Inflammatory macrophage treated with lipopolysaccharide for 4 hours (primary cell): ENCODE measurements at places on chromosomes 16 and 17.

DNA sequence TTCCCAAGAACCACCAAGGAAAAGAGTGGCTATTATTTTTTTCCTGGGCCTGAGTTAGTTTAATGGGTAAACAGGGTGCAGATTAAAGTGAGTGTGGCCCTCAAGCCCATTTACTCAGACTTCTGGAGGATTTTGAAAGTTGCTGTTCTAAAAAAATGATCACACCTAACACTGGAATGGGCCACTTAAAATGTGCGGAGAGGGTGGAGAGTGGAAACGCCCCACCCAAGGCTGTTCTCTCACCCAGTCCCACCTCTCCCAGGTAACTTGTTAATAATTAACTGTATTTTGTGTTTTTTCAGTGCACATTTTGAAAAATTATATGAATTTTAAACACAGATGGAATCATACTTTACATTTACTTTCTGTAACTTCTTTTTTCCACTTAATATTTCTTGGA lies 5.4 kb downstream of the HIRIP3 start:
- DNase-seq, result no peak

DNA sequence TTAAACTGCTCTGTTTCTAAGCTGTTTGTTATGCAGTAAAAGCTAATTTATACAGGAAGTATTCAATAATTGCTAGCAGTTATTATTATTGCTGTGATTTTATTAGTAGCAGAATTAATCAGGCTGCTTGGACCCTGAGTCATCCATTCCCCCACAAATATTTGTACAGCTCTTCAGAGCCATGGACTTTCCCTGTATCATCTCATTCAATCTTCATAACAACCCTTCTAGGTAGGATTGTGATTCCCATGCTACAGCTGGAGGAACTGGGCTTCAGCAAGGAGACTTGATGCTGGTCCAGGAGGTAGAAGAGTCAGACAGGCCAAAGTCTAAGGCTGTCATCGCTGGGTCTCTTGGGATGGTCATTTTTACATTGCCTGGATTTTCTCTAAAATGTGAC lies 208.3 kb downstream of the C16orf95 start:
- DNase-seq, result no peak

DNA sequence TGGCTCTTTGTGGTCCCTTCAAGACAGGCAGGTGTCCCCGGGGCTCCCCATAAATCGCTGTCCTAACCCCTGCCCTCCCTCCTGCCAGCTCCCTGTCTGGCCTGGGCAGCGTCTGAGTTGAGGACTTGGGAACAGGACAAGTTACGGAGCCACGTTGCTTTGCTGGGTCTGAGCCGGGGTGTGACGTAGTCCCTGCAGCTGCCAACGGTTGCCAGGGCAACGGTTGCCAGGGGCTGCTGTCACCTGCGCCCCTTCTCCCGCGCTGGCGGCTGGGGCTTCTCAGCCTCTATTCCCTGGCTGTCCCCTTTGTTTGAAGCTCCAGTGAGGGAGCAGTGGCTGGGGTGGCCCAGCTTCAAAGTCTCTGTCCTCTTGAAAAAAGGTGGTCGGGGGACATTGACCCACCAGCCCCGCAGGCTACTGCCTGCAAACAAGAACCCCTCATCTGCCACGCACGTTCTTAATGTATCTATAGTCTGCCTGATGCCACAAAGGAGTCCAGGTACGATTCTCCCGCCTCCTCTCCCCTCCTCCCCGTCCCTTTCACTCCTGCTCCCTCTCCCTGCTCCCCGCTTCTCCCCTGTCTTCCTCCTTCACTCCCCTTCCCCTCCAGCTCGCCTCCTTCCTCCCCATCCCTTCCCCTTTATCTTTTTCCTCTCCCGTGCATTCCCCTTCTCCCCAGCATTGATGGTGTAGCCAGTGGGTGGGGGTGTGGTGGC lies 10.9 kb downstream of the ADGRG1 start:
- DNase-seq, result no peak

GRCh38 chr17:4994081-4994595 lies 3.2 kb downstream of the INCA1 start:
- DNase-seq, result no peak

DNA sequence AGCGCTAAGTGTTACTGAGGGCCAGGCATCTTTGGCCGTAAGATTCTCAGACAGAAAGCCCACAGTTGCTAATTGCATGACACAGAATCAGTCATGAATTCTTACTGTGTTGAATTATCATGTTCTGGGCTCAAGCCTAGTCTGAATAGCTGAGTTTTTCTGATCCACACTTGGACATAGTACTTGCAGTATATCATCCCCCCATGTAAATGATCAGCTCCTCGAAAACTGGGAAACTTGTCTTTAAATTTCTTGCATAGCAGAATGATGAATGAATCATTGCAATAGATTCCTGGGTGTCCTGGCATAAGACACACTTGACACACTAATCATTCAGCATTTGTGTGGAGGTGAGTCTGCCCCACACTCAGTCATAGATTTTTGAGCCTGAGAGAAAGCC lies 2.2 kb downstream of the MLYCD start:
- DNase-seq, result no peak

DNA sequence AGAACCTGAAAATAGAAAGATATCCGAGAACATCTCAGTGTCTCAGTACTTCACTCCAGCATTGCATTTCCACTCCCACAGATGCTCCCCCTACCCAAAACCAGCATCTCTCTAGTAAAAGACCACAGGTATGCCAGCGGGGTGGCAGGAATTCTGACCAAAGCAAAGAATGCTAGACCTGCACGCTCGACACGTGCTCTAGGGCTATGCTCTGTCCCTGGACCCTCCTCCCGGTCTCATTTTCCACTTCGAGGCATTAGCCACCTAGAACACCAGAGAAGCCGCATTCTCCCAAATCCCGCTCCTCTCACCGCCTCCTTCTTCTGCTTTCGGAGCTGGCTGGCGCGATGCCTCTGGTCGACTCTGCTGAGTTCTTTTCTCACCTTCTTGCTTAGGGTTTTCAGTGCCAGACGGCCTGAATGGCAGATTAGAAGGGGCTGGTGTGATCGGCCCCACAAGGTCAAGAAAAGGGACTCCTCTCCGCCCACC lies 487 bp downstream of the TSR1 start:
- no peak for DNase-seq

DNA sequence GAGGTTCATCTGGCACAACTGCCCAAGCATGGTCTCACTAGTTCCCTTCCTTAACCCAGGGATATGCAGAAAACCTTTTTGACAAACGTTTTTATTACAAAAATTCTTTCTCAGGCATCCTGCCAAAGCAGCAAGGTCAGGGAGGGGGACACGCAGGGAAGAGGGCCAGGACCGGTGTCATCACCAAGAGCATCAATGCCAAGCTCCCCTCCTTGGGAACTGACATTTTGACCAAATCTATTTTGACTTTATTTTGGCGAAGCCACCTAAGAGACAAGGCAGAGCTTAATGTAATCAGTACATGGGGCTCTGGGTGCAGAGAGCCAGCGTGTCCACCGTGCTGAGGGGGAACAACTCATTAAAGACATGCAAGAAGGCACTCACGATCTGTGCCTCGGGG lies 265.2 kb downstream of the CBLN1 start:
- no peak for DNase-seq

GRCh38 chr16:2767891-2768290 lies 9.2 kb downstream of the ELOB start:
- no peak for DNase-seq

DNA sequence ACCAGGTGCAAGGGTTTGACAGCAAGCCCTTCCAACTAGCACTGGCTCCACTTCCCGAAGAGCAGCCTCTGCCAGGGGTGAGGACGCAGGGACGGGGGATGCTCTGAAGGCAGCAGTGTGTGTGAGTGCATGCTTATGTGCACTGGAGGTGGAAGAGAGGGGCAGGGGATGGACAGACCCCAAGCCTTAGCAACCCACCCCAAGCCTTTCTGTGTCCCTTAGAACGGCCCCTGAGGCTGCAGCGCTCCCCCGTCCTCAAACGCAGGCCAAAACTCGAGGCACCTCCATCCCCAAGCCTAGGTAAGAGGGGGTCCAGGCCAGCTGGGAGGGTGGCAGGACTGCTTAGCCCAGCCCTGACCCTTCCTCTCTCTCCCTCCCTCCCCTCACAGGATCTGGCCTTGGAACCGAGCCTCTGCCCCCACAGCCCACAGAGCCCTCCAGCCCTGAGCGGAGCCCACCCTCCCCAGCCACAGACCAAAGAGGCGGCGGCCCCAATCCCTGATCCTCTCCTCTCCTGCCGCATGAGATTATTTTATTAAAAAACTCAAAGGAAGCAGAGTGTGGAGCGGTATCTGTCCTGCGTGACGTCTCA lies 2.9 kb downstream of the ACD start:
- no peak for DNase-seq

DNA sequence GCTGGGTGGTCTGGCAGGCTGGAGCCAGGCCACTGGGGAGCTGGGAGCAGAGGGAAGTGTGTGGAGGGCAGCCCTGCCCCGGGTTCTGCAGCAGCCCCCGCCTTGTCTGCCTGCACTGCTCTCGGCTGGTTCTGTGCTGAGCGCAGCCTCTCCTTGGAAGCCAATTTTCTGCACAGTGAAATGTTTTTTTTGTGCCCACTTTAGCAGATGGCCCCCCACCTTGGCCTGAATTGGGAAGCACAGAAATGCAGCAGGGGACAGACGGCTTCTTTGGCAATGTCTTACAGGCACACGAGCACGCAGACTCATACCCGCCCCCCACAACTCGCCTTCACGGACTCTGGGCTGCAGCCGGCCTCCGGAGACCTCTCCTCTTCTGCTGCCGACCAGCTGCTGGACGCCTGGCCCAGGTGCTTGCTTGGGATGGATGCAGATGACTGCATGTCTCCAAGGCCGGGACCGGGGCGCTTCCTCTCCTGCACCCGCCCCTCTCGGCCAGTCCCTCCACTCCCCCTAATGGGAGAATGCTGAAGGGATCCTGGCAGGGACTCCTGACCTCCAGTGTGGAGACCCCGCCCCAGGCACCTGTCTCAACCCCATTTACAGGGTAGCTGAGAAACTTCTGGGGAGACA lies 14.8 kb downstream of the NPTX1 start:
- DNase-seq, result no peak

DNA sequence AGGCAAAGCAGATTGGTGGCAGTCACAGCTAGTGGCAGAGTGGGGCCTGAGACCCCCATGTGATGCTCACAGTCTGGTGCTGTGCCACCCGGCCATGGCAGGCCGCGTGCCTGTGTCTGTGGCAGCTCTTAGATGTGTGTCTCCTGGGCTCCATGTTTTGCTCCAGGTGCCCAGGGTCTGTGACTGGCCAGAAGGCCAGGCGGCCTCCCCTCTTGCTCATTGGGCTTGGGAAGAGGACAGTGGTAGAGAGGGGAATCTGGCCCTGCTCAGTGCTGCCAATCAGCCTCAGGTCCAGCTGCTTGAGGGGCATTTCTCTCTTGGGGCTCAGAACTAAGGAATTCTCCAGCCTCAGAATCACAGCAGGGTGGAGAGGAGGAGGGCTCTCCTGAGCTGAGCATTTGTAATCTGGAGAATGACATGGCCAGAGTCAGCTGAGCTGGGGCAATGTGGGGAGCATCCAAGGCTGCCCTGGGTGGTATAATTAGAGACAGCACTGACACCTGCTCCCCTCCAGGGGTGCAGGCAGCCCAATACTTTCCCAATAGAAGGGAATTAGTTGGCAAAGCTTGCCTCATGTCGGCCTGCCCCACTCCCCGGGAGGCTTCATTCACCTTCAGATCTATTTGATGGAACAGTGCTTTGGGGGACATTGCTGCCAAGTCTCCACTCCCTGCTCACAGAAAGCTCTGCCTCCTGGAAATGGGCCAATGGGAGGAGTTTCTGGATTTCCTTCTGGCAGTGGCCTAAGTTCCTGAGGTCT lies 2.7 kb upstream of the LASP1NB start:
- peak; percentile 15 for DNase-seq

DNA sequence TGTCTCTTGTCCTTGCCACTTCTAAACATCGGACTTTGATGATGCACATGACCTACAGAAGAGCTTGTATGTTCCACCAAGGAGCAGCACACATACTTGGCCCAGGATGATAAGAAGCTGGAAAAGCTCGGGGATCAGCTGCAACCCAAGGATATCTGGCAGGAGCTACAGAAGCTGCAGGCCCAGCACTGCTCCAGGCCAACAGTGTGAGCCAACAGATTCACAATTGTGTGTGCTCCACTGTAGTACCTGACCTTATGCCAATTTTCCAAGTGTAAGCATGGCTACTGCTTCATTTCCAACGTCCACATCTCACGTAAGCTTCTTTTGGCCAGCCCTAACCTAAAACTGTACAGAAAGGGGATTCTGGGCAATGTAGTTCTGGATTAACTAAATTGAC lies 83.4 kb downstream of the COX10 start:
- DNase-seq, result no peak

DNA sequence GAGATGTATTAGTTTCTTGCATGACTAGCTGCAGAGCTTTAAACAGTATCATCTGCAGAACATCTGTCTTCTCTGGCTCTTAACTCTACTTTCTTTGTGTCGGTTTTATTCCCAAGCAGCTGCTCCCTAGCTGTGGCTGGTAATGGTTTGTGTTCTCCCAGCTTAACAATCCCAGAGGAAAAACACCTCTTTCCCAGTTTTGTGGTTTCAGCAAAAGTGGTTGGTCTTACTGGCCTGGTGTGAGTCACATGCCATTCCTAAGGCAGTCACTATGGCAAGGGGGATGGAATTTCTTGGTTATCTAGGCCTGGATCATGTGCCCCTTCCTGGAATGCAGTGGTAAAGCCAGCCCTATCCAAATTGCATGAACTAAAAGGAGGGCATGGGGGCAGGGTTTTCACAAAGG lies 27.5 kb downstream of the OMG start:
- no peak for DNase-seq

GRCh38 chr16:10579965-10580882 lies at the start of gene EMP2:
EMP2 (minus strand) TSS chr16:10580598; CDS start chr16:10547617, 32,981 bp downstream.
- DNase-seq, result peak; percentile 32

DNA sequence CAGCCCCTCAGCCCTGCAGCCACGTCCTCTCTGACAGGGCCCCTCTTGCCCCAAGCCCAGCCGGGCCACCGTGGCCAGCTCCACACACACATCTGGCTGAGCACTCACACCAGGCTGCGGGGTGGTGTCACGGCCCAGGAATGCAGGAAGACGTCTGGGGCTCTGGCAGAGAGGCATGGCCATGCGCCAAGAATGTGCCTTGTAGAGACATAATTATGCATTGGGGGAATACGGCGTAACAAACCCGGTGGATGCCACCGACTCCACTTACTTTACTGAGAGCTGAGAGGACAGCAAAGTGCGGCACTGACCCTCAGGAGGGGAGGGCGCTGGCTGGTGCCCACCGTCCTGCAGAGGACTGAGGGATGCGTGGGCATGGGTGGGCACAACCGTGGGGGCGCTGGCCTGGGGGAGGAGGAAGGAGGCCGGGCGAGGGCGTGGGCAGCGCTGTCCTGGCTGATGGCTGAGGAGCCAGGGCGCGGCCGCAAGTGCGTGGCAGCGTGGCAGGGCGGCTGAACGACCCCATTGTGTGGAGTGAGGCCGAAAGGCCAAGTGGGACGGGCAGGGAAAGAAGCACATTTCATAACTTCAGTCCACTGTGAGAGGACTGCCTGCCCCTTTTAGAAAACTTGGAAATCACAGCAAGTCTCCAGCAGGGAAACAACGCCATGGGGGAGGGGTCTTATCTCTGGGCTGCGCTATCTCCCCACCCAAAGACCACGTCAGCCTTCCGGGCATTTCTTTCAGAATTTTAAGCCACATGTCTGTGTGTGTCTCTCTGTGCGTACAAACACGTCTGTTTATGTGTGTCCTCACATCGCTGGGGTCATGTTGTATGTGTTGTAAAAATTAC lies 30.6 kb downstream of the METRNL start:
- no peak for DNase-seq
